OCI-LY7 (cell line): ENCODE measurements at places on chromosomes 7 and 10. TPM values are rescaled to one million over a fixed set of nuclear protein-coding genes. Genes with fewer than 3 reads are reported as not detected.

Gene CYP2C19
- total RNA-seq, result not detected in 2 replicates

Gene AFAP1L2
- total RNA-seq, result 8.6 and 10.5 TPM in 2 replicates

Gene GPR15LG
- not detected in 2 replicates for total RNA-seq

Gene RBM20
- 1.0 and 1.4 TPM in 2 replicates for total RNA-seq

Gene KIAA1549
- total RNA-seq, result 2.1 and 3.0 TPM in 2 replicates
